Foreskin keratinocyte (primary cell): ENCODE measurements at places on chromosomes 11 and 22. TPM values are rescaled to one million over a fixed set of nuclear protein-coding genes. Genes with fewer than 3 reads are reported as not detected.

DNA sequence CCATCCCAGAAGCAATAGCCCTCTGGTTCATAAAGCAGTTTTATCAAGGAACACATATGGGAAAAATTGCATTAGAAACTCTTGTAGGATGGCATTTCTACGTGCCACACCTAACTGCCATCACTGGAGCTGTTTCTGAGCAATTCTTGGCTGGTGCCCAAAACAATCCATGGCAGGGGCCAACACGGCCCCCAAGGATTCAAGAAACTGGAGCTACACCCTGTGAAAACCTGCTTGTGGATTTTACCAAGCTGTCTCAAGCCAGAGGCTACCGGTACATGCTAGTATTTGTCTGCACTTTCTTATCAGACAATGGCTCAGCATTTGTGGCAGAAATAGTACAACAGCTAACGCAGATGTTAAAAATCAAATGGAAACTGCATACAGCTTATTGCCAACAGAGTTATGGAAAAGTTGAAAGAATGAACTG is 42.4 kb upstream of the GLYAT start:
- DNase-seq: no peak

- DNase-seq: no peak
Measured at GRCh38 chr11:64741375-64742086, 2.4 kb downstream of the RASGRP2 start.

LSP1 gene
- polyA plus RNA-seq: 1.3 and 1.7 TPM in 2 replicates

- no peak for DNase-seq
Measured at GRCh38 chr11:64535811-64536210, 55.2 kb upstream of the SLC22A12 start.

CRYBA4 gene
- not detected in 2 replicates for polyA plus RNA-seq

- DNase-seq: no peak
Measured at GRCh38 chr11:46895821-46896220, 22.5 kb downstream of the LRP4 start.

DNA sequence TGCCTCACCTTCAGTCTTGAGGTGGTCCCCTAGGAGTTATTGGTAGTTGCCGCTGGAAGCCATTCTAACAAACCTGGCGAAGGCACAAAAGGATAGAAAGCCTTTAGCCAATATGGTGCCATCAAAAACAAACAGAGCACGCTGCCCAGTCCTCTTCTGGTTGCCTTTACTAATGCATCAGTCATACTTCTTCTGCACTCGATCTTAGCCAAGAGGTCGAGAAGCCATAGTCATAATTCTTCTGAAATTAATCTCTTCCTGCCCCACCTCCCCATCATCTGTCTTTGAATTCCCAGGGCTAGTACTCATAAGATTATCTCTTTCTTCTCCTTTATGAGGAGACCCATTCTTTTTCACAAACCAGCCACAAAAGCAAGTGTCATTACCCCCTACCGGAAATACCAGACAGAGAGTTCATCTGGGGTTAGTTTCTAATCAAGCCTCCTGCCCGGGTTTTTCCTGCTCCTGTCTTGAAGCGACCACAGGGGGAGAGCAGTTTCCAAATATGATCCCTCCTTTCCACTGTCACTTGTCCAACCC is 21.4 kb upstream of the EHF start:
- DNase-seq: peak; percentile 96

DNA sequence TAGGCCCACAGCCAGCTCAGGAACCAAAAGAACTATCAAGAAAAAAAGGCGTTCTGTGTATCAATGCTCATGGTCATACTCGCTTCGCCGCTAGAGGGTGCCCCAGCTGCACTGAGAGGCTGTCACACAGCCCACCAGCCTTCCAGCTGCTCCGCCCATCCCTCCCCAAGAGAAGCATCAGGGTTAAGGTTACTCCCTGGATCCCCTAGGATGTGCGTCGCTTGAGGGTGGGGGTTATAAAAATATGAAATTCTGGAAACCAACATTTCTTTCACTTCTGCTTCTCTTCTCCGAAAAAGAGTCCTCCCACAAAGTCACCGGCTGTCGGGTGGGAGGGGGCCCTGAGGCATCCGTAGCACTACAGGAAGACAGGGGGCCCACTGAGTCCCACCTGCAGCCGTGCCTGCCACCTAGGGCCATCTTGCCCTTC is 1.7 kb downstream of the CBX6 start:
- DNase-seq: peak; percentile 52

- DNase-seq: no peak
Measured at GRCh38 chr22:28992565-28993356, 68.9 kb downstream of the C22orf31 start.

EMID1 gene
- not detected in 2 replicates for polyA plus RNA-seq

DNA sequence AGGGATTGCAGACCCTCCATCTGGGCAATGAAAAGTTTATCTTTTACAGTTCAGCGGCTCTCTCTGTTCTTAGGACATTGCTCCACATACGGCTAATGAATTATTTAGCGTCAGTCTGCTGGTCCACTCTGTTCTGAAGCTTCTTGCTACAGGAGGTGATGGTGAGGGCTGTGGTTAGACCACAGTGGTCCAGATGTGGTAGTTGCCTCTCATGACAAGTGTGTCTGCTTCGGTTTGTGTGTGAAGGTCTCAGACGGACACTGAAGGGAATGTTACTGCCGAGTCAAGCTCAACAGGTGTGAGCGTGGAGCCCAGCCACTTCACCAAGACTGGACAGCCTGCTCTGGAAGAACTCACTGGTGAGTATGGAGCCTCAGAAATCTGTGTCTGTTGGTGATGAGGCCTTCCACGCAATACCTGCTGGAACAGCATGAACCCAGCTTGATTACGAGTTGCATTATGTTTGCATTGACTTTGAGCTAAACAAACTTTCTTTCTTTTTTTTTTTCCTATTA is 220.8 kb downstream of the DBX1 start:
- no peak for DNase-seq

DNA sequence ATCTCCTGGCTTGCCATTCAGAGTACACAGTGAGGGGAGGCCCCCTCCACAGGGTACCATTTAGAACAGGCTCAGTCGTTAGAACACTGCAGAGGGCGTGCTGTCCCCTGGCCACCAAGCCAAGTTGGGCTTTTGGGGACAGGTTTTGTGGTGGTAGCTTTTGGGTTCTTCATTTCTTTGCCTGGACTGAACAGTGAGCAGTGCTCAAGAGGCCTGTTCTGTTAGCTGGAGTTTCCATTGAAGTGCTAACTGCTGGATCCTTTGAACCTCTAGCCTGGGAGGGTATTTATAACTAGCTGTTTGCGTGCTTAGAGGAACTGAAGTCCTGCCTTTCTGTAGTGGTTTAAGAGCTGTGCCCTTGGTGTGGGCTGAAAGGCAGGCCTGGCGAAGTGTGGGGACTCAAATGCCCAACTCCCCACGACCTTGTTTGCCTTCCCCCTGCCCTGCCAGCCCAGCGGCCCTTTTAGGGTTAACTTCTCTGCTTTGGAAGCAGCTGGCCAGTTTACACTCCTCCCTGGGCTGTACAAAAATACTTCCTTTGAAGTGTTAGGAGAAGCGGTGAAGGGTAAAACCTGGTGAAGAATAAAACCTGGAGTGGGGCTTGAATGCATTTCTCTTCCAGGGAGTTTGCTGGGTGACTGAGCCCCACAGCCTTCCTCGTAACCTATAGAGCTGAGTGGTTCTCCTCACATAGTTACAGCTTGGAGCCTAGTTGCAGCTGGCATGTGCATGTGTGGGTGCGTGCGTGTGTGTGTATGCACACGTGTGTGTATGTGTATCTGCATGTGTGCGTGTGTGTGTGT is 34.6 kb downstream of the ZNRF3 start:
- DNase-seq: no peak

BAD gene
- 181 TPM in 2 replicates for polyA plus RNA-seq

DNA sequence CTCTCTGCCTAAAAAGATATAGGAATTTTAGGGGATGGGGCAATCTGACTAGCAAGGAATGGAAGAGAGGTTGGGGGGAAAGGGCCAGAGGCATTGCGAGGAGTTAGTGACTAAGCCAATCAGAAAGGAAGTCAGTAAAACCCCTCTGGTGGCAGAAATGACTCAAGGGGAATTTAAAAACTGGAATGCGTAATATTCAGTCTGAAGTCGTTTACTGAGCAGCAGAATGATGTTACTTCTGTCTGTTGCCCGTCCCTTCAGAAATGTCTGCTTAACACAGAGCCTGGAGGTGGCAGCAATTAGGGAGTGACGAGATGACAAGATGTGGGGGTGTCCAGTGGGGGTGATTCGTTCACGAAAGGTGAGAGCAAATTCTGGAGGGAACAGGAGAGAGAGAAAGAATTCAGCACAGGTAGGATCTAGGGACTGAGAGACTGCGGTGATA is 107.7 kb upstream of the CLMP start:
- peak; percentile 24 for DNase-seq

C1QTNF4 gene
- 0.27 and 0.37 TPM in 2 replicates for polyA plus RNA-seq

- no peak for DNase-seq
Measured at GRCh38 chr11:44766112-44766971, 39.6 kb downstream of the TSPAN18 start.

DNA sequence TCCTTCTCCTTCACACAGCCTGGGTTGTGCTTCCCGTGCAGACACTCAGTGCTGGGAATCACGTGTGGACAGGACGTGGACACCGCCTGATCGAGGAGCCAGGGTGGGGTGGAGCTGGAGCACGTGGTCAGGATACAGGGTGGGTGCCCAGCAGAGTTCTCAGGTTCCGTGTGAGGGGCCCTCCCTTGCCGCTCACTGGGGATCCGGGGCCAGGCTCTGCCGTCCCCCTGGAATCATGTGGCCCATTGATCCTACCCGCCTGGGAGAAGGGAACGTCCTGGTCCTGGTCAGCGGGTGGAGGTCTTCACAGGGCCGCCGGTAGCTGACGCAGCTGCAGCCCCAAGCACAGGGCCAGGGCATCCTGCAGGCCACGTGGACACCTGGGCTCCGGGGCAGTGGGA is 397.7 kb downstream of the TBC1D22A start:
- DNase-seq: no peak

BUD13 gene
- polyA plus RNA-seq: 17.9 and 22.5 TPM in 2 replicates

- peak; percentile 81 for DNase-seq
Measured at GRCh38 chr11:8963569-8964323, 496 bp downstream of the TMEM9B start.

DNA sequence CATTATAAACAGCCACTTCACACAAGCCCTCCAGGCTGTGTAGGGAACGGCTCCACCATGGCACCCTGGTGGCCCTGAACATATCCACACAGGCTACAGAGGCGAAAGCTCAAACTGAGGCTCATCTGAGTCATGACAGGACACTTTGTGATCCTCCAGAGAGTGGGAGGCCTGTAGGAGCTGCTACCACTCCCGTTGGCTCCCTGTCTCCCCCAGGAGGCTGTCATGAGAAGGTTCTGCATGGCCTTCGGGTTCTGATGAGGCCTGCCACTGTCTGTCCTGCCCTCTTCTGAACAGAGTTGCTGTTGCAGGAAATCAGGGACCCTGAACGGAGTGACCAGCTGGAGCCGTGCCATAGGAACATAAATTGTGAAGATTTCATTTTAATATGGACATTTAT is 23.8 kb upstream of the ALDH3B2 start:
- DNase-seq: no peak

GRCh38 chr11:96185220-96185768 is 157.7 kb downstream of the MAML2 start:
- no peak for DNase-seq

KRTAP5-10 gene
- polyA plus RNA-seq: not detected in 2 replicates

DNA sequence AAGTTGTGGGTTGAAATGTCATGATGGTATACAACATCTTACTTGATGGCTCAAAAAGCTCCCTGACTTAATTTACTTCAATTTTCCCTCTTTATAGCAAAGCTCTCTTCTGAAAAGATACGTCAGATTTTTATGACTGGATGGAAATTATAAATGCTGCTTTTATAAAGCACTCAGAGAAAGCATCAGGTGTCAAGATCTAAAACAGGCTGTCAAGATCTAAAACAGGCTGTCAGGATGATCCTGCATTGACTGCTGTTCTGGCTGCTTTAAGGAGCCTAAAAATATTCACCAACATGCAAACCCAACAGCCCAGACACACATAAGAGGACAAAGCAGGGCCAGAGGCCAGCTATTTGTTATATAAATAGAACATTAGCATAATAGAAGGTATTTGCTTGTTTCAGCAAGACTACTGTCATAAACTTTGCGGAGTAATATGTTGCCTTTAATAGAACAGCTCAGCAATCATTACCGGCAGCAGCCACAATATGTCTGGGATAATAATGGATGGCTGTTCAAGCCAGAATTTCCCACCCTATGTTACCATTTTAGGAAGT is 77.3 kb upstream of the ANO5 start:
- DNase-seq: no peak

DNA sequence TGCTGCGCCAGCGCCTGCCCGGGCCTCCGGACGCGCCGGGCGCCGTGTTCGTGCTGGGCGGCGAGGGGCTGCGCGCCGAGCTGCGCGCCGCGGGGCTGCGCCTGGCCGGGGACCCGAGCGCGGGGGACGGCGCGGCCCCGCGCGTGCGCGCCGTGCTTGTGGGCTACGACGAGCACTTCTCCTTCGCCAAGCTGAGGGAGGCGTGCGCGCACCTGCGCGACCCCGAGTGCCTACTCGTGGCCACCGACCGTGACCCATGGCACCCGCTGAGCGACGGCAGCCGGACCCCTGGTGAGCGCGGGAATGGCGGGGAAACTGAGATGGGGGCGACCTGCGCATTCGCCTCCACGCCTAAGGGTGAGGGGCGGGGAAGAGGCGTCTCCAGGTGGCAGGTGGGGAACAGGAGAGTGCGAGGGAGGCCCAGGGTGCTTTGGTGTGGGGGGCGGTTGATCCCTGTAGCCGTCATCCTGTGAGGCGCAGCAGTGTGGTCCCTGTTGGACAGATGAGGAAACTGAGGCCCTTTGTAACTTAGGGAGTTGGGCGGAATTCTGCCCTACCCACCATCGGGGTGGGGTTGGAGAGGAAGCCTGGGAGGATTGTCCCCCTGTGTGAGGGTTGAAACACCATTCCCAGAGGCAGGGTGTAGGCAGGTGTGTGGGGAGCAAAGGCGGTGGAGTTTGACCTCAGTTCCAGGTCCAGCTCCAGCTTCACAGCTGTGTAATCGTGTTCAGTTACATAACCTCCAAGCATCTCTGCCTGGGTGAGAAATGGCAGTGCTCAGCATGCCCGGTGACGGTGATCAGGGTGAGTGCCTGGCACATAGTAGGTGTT is 758 bp downstream of the PDXP start:
- DNase-seq: no peak

- DNase-seq: no peak
Measured at GRCh38 chr11:109998921-109999320, 94.3 kb upstream of the ZC3H12C start.
